ENCODE measurements at places on chromosomes 1 and 21.
A peak's percentile ranks its signal among the peaks of the same experiment; 100 is the strongest.

DNA sequence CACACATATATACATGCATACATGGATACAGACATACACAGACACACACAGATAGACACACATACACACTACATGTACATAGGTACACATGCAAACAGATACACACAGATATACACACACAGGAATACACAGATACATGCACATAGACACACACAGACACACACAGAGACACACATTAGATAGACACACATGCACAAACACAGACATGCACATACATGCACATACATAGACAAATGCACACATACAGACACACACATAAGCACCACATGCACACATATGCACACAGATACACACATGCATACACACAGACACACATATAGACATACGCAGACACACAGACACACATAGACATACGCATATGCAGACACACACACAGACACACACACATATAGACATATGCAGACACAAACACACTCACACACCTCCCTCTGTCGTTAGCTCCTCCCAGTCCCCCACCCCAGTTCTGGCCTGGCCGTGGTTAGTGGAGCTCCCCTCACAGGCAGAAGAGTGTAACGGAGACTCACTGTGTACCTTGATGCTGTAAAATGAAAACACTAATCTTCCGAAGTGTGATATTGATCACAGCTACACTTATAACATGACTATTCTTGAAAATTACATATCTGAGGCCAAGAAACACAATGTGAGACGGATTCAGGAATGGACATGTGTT, 7.6 kb downstream of the UBASH3A start:
- DNase-seq = no peak

DNA sequence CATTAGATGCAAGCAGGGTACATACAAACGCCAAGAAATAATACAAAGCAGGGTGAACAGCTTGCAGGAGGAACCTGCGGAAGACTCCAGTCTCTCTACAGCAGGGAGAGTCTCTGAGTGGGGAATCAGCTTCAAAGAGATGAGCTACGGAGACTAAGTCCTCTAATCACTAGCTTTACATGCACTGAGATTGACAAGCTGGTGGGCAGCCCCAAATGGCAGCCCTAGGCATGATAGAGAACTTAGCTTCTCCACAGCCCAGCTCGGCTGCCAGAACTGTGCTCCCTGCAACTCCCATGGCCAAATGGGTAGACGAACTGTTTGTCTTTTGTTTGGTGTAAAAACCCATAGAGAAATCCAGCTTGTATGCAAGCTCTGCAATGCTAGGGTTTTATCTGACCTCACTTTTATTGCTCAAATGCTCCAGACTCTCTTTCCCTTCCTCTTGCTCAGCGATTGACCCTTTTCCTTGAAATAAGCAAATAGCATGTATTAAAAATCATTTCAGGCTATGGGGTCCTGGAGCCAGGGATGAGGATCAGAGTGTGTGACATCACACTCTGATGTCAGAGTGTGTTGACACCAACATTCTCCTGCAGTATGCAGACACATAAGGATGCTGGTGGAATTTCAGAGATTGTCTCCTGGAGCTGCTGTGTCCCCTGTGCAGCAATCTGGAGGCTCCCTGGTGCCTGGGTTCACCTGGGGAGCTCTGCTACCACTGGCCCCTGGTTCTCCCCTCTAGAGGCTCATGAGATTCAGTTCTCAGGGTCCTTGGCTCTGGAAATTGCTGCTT, 238.5 kb downstream of the TTLL7 start:
- DNase-seq = no peak

DNA sequence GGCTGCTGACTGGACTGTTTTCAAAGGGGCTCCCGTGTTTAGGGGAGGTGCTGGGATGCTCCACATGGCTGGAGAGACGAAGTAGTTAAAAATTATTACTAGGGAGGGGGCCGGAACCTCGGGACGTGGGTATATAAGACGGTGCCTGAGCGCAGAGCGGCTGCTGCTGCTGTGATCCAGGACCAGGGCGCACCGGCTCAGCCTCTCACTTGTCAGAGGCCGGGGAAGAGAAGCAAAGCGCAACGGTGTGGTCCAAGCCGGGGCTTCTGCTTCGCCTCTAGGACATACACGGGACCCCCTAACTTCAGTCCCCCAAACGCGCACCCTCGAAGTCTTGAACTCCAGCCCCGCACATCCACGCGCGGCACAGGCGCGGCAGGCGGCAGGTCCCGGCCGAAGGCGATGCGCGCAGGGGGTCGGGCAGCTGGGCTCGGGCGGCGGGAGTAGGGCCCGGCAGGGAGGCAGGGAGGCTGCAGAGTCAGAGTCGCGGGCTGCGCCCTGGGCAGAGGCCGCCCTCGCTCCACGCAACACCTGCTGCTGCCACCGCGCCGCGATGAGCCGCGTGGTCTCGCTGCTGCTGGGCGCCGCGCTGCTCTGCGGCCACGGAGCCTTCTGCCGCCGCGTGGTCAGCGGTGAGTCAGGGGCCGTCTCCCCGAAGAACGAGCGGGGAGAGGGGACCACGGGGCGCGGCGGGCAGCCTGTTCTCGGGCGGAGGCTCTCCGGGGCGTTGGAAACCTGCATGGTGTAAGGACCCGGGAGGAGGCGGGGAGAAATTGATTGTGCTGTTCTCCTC, at the start of gene CHODL:
CHODL (plus strand) TSS at position 163 of the 793 bp plus-strand sequence; CDS start at position 554, 391 bp downstream.
- no peak for DNase-seq

DNA sequence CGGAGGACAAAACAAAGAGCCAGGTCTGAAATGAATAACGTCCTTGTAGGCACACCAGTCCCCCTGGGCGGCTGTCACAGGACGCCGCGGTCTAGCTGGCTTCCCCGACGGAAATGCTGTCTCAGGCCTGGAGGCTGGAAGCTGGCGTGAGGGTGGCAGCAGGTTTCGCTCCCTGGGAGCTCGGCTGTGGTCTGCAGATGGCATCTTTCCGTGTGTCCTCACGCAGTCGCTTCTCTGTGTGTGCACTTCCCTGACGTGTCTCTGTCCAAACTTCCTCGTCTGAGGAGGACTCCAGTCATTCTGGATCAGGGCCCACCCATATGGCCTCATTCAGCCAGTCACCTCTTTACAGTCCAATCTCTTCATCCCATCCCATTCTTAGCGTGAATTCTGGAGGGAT, 14.2 kb downstream of the TNFRSF14 start:
- no peak for DNase-seq

GRCh38 chr1:202662081-202662480, 48.2 kb downstream of the SYT2 start:
- DNase-seq = no peak

- no peak for DNase-seq
Observed at GRCh38 chr21:28725396-28725795, 267.3 kb downstream of the LTN1 start.

GRCh38 chr1:221076391-221076811, 197.2 kb downstream of the HLX start:
- no peak for DNase-seq

GRCh38 chr1:95216292-95216990, 17.6 kb upstream of the RWDD3 start:
- no peak for DNase-seq

- no peak for DNase-seq
Observed at GRCh38 chr21:43325968-43326715, 100.8 kb downstream of the SIK1 start.

- DNase-seq = no peak
Observed at GRCh38 chr1:71521655-71522264, 440.9 kb upstream of the ZRANB2 start.

- DNase-seq = no peak
Observed at GRCh38 chr1:212293579-212293978, 8.4 kb downstream of the PPP2R5A start.

- DNase-seq = no peak
Observed at GRCh38 chr1:205980237-205980870, 22.8 kb downstream of the RAB7B start.

DNA sequence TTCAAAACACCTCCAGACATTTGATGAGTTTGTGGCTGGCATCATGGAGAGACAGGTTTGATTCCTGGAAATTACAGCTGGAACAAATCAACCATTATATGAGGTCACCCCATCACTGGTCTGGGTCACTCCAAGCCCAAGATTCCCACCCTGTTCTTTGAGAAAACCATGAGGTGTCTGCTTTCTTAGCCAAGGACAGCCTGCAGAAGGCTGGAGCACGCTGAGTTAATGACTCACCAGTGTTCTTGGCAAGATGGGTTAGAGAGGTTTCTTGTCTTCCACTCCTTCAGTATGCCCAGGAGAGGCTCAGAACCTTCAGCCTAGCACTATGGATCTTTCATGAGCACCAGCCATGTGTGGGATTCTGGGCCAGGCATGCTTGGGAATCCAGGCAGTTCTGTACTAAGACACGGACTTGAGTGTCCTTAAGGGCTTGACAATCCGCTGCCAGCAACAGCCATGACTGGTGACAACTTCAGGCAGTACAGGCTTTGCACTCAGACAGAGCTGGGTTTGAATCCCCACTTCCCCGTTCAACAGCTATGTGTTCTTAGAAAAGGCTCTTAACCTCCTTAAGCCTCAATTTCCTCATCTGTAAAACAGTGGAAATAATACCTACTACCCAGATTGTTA, 43.9 kb downstream of the GRHL3 start:
- DNase-seq = peak; percentile 72

DNA sequence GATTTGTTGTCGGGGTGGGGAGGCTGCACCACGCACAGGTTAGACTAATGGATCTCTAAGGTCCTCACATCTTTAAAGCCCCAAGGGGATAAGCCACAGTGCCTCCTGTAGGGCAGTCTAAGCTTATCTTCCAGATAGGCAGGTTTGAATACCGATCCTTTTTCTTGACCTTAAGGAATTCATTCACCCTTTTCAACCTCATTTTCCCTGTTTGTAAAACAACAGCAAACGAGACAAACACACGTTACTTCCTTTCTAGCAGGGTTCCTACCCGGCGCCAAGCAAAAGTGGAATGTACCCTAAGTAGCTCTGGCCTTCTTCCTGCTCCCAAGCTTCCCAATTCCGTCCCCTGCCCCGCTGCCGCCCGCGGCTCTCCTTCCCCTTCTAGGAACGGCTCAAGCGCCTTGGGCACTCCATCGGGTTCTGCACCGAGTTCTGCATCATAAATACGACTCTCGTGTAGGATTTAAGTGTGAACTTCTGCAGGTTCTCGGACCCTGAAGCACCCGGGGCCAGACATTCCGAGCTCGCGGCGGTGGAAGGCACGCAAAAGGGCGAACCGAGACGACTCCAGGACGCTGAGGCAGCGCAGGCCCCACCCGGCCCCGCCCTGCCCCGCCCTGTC, 548 bp upstream of the CDC20 start:
- peak; percentile 37 for DNase-seq

DNA sequence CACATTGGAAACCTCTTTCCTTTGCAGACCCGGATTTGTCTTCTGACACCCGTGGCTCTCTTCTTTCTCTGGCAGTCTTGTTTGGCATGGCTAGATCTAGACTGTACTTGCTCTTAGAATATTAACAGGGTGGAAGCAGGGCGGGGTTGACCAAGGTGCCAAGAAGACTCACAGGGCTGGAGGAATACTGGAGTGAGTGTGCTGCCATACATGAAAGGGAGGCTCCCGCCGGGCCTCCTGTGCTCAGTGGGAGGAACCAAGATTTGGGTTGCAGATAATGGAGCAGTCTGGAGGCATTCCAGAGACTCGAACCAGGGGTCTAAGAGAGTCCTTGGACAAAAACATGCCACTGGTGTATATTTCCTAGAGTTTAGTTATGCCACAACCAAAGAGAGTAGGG, 27.6 kb upstream of the SNX27 start:
- DNase-seq = no peak

DNA sequence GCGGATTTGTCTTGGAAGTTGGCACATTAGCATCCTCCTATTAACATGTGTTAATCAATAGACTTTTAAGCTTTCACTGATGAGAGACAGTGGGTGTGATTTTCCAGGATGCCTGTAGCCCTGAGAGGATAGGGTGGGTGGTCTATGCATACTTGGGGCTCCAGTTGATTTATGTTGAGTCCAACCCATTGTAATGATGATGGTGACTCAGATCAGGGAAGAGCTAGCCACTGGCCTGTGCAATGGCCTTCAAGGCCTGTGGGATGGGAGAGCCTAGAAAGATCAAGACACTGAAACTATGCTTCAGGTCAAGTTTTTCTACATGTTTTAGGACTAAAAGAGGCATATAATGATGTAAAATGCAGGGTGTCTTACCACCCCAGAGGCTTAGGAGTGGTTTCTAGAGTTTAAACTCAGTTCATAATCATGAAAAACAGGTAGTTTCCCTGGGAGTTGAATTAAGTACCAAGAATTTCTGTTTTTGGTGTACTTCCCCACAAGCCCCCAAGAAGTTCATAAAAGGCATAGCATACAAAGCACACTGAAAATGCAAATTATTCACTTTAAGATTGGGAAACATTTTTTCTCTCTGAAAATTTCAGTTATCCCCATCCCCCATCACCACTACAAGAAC, 19.9 kb downstream of the BEND5 start:
- DNase-seq = no peak

- DNase-seq = no peak
Observed at GRCh38 chr1:29993950-29994349, 729.4 kb downstream of the MATN1 start.

DNA sequence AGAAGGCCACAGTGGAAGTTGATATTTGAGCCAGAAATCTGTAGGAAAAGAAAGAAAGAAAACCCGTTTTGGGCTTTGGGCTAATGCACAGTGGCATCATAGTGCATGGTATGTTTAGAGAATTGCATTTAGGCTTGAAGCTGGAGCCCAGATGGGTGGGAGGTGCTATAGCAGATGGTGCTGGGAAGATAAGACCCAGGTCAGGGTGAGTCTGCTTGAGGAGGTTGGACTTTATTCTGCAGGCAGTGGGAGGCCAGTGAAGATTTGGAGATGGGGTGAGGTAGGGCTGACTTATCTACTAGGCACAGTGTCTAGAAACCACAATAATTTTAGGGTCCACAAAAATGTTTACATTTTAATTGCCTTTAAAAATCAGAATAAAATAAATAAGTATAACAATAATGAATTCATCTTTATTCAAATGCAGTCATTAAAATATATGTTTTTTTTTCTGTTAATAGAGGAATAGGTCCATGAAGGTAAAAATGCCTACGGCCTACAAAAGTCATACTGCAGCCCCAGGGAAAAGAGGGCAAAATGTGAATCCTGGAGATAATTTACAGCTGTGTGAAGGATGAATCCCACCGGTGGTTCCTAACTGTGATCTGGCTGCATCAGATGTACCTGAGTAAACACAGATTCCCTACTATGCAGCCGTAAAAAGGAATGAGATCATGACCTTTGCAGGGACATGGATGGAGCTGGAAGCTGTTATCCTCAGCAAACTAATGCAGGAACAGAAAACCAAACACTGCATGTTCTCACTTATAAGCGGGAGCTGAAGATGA, 8.7 kb downstream of the DNAJC6 start:
- no peak for DNase-seq

GRCh38 chr1:167330601-167331293, 110.1 kb downstream of the POU2F1 start:
- no peak for DNase-seq

GRCh38 chr1:197965132-197965840, 48.1 kb downstream of the LHX9 start:
- peak; percentile 71 for DNase-seq

- DNase-seq = no peak
Observed at GRCh38 chr1:63887809-63888208, 114.0 kb downstream of the ROR1 start.

DNA sequence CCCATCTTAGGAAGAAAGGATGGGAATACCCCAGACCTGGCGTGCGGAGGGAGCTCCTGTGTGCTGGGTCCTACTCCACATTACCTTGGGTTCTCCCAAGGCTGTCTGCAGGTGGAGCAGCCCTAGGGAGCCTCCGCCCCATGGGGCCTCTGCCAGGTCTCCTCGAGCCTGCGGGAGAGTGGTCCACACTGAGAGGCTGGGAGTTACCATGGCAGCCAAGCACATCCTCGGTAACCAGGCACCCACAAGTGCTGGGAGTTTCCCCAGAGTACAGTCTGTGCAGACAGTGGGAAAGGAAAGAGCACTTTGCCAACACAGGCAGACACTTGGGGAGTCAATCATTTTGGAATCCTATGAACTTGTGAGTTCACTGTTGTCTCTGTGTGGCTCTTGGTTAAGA, 249.4 kb downstream of the DYRK1A start:
- DNase-seq = no peak

Data from NCI-H226 (cell line).